T-helper 2 cell (primary cell): ENCODE measurements at places on chromosomes 1 and 21.

GRCh38 chr1:31812158-31812829, 3.5 kb downstream of the SPOCD1 start:
- no peak for DNase-seq

GRCh38 chr1:37274938-37275631, 199.3 kb upstream of the ZC3H12A start:
- DNase-seq = no peak

GRCh38 chr21:44697811-44698734, 1.1 kb downstream of the KRTAP10-12 start:
- no peak for DNase-seq

DNA sequence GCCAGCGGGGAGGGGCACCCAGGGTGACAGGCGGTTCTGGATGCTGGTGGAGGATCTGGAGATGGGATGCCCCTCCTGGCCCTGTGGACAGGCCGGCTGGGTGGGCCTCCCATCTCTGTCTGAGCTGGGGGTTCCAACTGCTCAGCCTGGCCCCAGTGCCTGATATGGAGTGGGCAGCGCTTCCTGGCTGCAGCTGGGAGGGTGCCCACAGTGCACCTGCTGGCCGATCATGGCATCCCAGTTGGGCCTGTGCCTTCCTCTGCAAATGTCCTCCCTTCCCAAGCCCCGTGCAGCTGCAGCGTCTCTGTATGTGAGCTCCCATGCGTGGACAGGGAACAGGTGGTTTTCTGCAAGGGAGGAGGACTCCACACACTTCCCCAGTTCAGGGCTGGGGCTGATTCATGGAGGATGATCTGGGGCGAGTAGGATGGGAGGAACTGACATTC, 2.1 kb downstream of the PFKL start:
- no peak for DNase-seq

- DNase-seq = peak; percentile 75
Observed at GRCh38 chr1:185694081-185694480, 40.1 kb upstream of the HMCN1 start.

DNA sequence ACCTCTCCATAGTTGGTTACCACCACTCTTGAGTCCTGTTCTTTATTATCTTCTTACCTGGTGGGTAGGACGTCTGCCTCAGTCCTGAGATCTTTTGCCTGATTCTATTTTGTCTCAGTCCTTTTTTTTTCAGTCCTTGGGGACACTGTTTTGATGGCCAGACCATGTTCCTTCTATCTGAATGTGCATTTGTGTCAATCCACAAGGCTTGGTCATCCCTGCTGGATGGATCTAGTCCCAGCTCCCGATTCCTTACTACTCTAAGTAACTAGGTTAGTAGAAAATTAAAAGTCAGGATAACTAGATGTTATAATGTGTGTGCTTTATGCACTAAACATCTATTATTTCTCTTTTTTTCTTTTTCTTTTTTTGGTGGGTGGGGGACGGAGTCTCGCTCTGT, 28.1 kb upstream of the AK4 start:
- no peak for DNase-seq

DNA sequence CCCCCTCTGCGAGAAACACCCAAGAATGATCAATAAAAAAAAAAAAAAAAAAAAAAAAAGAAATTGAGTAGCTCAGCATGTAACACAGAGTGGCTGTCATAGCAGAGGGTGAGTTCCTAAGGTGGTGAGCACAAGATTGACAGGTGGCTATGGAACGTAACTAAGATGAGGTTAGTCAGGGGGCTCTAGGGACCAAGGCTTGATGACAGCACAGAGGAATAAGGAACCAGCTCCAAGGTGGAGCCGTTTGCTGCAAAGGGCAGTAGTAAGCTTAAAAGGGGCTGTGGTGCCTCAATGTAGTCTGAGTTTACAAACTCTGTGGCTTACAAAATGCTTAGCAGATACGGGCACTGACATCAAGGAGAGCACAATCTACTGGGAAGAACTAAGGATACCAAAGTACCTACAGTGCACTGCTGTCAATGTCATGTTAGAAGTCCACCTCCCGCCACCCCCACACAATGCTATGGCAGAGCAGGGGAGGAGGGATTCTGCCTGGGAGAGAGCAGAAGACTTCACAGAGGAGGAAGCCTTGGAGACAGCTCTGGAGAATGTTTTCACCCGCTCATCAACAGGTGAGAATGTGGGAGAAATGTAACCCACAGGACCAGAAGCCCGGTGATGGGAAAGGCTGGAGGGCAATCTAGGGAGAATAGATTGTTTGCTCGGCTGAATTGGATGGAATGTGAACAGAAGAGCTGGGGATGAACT, 13.1 kb downstream of the IQGAP3 start:
- no peak for DNase-seq

GRCh38 chr1:220684890-220685289, 5.3 kb upstream of the C1orf115 start:
- DNase-seq = no peak

DNA sequence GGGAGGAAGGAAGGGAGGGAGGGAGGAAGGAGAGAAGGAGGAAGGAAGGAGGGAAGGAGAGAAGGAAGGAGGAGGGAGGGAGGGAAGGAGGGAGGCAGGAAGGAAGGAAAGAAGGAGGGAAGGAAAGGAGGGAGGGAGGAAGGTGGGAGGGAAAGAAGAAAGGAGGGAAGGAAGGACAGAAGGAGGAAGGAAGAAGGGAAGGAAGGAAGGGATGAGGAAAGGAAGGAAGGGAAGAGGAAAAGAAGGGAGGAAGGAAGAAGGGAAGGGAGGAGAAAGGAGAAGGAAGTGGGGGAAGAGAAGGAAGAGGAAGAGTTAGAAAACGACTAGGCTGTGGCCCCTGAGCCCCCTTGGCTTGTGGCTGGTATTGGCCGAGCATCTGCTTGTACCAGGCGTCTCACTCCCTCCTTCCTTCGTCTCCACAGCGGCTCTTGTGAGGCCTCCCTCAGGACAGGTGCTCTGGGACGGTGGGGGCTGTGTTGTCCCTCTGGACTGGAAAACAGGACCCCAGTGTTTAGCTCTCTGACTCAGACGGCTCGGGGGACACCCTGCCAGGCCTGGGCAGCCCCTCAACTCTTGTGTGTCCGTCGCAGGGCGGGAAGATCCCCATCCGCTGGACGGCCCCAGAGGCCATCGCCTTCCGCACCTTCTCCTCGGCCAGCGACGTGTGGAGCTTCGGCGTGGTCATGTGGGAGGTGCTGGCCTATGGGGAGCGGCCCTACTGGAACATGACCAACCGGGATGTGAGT, 36.2 kb upstream of the C1QA start:
- no peak for DNase-seq

DNA sequence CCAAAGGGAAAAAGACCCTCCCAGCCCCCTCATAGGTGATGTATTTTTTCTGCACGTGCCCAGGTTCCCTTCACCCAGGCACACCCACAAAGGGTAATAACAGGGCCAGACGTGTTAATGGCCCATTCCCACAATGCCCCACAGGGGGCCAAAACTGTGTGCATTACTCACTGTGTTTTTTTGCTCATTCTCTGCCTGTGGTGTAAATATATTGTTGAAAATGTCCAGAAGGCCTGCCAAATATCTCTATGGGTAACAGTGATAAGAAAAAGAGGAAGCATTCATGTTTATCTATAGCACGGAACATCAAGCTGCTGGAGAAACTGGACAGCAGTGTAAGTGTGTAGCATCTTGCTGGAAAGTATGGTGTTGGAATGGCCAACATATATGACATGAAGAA, 21.9 kb downstream of the RHEX start:
- DNase-seq = no peak

GRCh38 chr1:112328600-112328999, 67.4 kb upstream of the CTTNBP2NL start:
- no peak for DNase-seq
